ENCODE measurements at places on chromosomes 1 and 21. TPM values are rescaled to one million over a fixed set of nuclear protein-coding genes. Genes with fewer than 3 reads are reported as not detected.
A peak's percentile ranks its signal among the peaks of the same experiment; 100 is the strongest.

GRCh38 chr1:158011714-158012113, 18.3 kb downstream of the KIRREL1 start:
- DNase-seq: no peak

DNA sequence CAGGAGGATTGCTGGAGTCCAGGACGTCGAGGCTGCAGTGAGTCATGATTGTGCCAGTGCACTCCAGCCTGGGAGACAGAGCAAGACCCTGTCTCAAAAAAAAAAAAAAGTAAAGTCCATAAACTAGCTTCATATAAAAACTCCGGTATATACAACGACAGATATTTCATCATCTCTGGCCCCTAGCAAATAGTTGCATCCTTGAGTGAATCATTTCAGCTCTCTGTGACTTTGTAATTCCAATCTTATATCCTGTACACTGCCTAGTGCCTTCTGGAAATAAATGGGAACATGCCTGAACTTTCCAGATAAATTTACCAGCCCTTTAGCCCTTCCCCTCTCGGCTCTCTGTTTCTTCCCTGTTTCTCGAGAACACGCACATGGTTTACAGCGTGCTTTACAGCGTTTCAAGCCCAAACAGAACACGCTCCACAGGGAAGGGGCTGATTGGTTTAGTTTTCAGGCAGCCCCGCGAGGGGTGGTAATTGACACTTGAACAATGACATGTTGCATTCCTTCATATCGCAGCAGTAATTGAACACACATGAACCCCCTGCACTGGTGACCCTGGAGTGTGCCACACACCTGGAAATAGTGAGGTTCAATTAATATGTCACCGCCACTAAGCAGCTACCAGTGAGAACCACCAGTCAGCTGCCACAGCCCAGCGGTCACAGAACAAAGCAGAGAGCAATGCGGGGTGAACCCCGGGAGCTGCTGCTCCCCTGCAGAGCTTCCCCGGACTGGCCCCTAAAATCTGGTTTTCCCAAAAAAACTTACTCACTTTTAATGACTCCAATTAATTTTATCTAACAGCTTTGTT, 35.7 kb upstream of the SIM2 start:
- DNase-seq: no peak

GRCh38 chr1:3507636-3508275, 53.3 kb downstream of the ARHGEF16 start:
- no peak for DNase-seq

DNA sequence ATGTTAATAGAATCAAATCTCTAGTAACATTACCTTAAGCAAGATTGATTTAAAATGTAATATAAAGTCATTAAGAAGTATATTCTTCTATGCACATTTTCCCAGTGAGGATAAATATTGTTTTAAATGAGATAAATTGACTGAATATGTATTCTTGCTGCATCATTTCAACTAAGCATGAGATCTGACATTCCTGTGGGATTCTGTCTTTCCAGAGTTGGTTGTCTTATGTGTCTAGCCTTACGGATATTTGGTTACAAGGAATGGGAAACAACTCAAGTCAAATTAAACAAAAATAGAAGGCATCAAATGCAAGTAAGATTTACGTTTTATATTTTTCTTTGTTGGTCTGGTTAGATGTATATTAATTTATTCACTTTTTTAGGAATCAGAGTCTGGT, 287.5 kb downstream of the PTGER3 start:
- DNase-seq: no peak

DNA sequence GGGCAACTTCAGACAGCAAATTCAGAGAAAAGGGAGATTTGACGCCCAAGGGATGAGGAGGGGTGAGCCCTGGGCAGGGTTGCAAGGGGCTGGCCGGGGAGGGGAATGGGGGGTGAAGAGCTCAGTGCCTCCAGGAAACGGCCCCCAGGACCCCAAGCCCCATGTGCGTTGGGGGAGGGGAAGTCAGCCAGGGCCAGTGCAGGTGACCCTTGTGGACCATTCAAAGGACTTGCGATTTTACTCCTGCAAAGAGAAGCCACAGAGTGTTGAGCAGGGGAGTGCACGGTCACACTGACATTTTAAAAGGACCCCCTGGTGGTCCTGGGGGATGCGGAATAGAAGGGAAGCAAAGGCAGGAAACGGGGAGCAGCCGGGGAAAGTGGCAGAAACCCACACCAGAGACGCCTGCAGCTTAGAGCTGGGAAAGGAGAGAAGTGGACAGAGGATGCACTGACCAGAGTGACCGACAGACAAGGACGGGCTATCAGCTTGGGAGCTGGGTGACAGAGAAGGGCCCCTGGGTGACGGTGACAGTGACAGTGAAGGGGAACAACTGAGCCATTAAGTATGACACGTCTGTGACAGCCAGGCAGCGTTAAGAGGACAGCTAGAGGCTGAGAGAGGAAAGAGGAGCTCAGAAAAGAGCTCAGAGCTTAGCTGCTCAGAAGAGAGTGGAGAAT, 54.0 kb upstream of the TMEM51 start:
- no peak for DNase-seq

- DNase-seq: no peak
Measured at GRCh38 chr1:19313636-19313959, 1.5 kb downstream of the SLC66A1 start.

GRCh38 chr1:116405241-116406135, 32.4 kb downstream of the ATP1A1 start:
- DNase-seq: no peak

DNA sequence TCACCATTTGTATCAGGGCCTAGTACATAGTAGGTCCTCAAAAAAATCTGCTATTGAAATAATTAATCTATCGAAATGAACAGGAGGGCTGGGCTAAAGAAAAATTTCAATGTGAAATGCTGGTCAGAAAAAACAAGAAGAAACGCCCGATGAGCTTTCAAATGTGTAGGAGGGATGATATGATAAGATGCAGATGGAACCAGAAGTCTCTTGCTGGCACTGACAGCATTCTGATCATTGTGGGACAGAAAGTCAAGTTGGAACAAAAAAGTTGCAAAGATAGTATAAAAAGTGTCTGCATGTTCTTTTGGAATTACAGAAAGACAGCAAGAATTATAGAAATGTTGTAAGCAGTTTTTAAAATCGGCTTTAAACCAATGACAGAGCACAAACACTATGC, 11.1 kb downstream of the G0S2 start:
- no peak for DNase-seq

DNA sequence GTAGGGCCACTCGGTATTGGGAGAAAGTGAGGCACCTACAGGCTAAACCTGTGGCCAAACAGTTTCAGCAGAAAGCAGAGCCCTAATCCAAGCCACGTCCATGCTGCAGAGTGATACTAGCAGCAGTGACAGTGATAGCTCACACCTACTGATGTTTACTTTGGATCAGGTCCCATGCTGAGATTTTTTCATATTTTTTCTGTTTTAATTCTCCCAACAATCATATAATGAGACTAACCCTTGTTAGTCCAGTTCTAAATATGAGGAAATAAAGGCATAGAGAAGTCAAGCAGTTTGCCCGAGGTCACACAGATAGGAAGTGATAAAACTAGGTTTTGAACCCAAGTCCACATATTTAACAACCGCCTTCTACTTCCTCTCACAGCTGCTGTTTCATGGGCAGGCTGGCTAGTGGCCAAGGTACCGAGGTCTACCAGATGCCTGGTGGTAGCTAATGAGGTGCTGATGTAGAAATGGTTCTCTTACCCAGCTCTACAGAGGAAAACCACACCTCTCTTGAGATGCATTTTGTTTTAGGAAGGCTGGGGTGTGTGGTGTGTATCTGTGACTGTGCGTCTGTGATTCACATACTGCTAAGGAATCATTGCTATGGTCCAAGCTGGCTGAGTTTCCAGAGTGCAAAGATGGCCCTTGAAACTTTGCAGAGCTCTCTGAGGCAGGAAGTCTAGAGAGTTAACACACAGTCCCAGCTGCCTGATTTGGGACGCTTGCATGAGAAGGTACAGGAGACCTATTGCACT, 80.3 kb upstream of the ARTN start:
- DNase-seq: peak; percentile 90

DNA sequence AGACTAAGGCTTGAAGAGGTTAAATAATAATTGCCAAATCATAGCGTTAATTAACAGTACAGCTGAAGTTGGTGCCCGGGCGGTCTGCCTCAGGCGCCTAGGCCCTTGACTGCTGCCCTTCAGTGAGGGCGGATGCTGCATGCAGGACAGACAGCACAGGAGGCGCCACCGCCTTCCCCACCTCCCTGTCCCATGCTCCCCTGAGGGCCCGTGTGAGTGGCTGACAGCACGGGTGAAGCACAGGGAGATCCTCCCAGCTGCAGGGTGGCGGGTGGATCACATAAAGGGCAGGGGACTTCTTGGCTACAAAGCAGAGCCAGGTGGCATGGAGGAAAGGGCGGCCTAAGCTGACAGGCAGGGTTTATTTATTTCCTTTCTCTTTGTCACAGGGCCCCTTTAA, 49.1 kb downstream of the DDX20 start:
- no peak for DNase-seq

DNA sequence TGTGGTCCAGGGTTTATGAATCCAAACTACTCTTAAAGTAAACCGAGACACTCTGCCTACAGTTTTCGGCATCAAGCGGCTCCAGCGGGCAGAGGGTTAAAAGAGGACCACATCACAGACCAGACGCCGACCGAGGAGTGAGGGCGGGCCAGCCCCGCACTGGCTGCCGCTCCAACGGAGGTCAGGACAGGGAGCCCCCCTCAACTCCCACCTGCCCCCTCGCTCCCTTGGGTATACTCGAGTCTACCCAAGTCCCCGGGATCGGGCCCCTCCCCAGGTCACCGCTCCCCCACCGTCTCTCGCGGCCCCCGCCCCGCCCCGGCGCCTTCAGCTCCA, 312 bp downstream of the ARNT start:
- DNase-seq: peak; percentile 45

The RIPPLY3 gene
- total RNA-seq: not detected

The CD1C gene
- not detected for total RNA-seq

The SHE gene
- not detected for total RNA-seq

The FCRLA gene
- total RNA-seq: not detected

The BATF3 gene
- total RNA-seq: 6.5 TPM

The HSF2BP gene
- 3.9 TPM for total RNA-seq

The ANGPTL7 gene
- not detected for total RNA-seq

All from H4 (cell line).